ENCODE measurements at places on chromosomes 6 and 20.

DNA sequence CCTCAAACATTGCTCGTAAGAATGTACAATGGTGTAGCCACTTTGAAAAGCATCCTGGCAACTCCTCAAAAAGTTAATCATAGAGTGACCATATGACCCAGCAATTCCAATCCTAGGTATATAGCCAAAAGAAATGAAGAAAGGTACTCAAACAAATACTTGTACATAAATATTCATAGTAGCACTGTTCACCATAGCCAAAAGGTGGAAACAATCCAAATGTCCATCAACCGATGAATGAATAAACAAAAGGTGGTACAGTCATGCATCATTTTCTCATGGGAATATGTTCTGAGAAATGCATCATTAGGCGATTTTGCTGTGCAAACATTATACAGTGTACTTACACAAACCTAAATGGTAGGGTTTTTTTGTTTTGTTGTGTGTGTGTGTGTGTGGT is 74.4 kb upstream of the TBC1D7 start:
- no peak for DNase-seq

GRCh38 chr6:45714006-45714730 is 301.5 kb downstream of the CLIC5 start:
- DNase-seq = no peak

DNA sequence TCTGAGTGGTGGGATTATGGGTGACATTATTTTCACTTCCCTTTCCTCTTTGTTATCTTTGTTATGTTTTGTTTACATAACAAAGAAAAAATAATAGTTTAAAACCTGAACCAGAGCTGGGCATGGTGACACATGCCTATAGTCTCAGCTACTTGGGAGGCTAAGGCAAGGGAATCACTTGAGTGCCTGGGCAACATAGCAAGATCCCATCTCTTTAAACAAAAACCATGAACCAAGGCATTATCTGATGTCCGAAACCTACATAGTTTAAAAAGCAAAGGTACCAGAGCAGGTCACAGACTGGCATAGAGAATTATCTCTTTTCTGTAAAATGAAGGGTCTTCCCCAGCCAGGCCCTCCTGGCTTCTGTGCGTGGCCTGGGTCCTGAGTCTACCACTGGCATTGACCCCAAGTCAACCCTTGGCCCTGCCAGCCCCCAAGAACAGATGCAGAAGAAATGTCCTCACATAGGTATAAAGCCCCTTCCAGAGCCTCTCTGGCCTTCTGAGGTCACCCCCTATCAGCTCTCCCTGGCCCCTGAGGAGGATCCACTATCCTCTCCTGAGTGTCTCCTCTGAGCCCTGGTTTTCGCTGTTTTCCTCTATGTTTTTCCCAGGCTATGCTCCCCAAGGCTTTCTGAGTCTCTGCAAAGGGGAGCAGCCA is 81.3 kb downstream of the TRERF1 start:
- no peak for DNase-seq

- no peak for DNase-seq
Observed at GRCh38 chr6:134447883-134448387, 130.0 kb upstream of the SGK1 start.

- no peak for DNase-seq
Observed at GRCh38 chr6:41201764-41202173, 820 bp upstream of the TREML2 start.

GRCh38 chr6:125835221-125835744 is 44.5 kb downstream of the NCOA7 start:
- DNase-seq = no peak

GRCh38 chr6:30207619-30208295 is 5.4 kb downstream of the TRIM26 start:
- no peak for DNase-seq

GRCh38 chr6:158867381-158868121 is 48.4 kb upstream of the EZR start:
- DNase-seq = no peak

GRCh38 chr20:460180-460579 is 2.2 kb downstream of the TBC1D20 start:
- DNase-seq = no peak

GRCh38 chr20:40651151-40651550 is 37.9 kb downstream of the MAFB start:
- DNase-seq = no peak

DNA sequence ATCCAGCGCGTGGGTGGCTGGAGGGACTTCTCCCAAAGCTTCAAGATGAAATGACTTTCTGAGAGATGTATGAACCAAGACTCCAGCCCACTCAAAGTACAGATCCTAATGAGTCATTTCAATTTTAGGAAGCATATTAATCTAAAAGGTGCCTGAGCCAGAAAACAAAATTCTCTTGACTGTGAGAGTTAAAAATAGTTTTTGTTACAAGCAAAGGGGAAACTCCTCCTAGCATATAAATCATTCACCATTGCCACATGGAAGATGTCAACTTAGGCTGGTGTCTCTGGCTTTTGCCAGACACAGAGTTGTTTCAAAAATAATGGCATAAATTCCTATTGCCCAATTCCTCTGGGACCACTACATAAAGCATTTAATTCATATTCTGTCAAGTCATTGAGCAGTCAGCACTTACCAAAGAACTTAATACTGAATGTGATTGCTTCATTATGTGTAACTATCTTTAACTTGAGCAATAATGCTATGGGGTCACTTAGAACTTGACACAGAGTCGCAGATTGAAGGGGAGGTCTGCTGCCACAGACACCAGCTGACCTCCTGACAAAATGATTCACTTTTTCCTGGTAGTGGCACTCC is 280.6 kb downstream of the SLC35F1 start:
- no peak for DNase-seq

DNA sequence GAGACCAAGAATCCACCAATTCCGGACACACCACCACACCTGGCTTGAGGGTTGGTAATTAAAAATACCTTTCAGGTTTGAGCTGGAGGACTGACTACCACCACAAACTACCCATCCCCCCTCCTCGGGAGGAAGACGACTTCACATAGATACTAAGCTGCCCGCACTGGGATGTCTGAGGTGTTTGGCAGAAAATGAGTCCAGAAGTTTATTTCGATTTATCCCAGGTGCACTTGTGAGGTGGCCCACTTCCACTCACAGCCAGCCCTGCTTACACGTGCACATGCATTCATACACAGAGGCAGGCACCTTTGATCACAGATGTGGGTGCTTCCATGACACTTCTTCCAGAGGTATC is 187.1 kb downstream of the ID4 start:
- DNase-seq = no peak

GRCh38 chr20:52410731-52411234 is 219.2 kb upstream of the ZFP64 start:
- DNase-seq = no peak

DNA sequence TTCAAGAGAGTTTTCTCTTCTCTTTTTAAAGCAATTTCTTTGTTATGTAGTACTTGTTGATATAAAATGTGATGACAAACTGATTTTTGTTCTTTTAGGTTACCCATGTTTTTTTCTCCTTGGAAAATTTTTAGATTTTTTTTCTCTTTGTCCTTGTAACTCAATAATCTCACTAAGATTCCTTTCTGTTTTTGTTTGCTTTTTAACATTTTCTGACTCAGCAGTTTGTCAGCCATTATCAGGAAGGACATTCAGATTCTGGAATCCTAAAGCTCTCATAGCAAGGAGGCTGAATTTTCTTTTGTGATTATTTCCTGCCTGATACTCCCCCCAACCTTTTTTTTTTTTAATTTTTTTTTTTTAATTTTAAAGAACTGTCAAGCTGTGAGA is 75.2 kb upstream of the CITED2 start:
- no peak for DNase-seq

DNA sequence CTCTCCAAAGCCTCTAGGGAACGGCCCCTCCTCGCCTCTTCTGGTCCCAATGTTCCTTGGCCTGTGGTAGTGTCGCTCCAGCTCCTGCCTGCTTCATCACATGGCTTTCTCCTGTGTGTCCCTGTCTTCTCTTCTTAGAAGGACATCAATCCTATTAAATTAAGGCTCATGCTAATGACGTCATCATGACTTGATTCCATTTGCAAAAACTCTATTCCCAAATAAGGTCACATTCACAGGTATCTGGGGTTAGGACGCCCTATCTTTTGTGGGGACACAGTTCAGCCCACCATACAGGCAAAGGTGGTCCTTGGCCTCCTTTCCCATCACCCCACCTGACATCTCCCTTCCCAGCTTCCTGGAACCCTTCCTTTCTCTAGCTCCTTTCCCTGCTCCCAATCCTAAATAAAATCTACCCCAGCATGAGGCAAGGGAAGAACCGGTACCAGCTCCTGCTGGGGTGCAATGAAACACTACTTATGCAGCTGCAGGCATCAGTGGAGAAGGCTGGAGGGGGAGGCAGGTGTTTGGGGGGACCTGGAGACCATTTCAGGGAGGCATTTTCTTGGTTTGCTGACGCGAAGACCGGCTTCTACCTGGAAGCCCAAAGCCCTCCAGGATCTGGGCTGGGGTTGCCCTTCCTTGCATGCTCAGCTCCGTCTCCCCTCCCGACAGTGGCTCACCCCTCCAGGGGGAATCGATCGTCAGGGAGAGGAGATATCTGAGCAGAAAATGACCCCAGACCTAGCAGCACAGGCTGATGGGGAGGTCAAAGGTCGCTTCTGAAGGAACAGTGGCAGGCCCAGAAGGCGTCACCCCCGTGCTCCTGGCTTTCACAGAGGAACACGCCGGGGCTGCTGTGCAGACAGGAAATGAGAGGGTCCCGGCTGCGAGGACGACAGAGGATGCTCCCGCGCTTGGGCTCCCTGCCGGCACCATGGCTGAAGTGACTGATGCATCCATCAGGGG is 71.7 kb upstream of the QKI start:
- DNase-seq = no peak

- no peak for DNase-seq
Observed at GRCh38 chr6:127460465-127460864, 1.3 kb upstream of the KIAA0408 start.

Measured in T-cell (primary cell).